GM04504 (cell line): ENCODE measurements at places on chromosomes 12 and 14.

- no peak for DNase-seq
Measured at GRCh38 chr12:114955414-114956014, 271.5 kb upstream of the TBX3 start.

DNA sequence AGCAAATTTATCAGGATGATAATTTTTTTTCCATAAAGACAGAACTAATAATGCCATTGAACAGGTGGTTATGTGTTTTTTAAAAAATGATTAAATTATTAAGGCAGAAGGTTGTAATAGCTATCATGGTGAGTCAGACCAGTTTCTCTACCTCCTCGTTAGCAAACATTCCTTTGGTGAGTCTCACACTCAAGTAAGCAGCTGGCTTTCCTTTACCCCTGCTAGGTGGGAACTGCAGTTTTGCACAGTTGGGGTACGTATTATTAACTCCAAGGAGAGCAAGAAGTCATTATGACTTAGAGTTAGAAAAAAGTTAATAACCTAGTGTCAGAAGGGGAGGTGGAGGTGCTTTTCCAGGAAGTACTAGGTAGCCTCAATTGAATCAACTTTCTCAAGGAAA lies 165.3 kb downstream of the SNAPC1 start:
- no peak for DNase-seq

DNA sequence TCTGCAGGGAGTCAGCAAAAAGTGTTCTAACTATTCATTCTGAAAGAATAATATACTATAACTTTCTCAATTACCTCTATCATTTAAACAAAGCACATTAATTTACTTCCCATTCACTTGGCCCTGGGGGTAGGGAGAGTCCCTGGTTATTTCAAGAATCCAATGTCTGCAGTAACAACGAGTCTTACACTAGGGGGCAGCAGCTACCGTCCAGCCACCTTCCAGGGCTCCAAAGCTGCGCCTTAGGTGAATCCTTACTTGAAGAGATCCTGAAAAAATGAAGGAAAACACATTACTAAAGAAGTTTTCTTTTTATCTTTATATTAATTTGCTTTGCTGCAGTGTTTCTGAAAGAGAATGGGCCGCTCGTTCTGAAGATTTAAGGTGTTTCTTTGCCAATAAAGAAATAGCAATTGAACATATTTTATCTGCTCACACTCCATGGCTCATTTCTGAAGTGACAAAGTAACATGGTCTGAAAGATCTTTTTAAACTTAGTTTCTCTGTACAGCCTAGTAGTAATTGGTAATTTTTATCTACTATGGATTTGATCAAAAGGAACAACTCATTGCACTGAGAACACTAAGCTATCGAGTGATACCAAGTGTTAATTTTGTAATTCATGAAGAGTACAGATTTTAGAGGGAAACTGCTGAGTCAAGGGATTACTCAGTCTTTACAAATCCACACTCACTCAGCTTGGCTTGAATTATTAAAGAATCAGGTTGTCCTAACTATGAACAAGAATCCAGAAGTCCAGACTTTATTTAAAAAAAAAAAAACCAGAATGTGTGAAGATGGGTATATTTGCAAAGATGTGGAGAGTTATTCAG lies 27.6 kb downstream of the BHLHE41 start:
- DNase-seq: peak; percentile 43

GRCh38 chr14:24135834-24136683 lies at the start of gene PSME1:
Gene PSME1 (plus strand): TSS chr14:24136194. CDS start chr14:24136263, 69 bp downstream.
- peak; percentile 69 for DNase-seq

GRCh38 chr14:106187216-106187615 lies 660.8 kb downstream of the TMEM121 start:
- no peak for DNase-seq

DNA sequence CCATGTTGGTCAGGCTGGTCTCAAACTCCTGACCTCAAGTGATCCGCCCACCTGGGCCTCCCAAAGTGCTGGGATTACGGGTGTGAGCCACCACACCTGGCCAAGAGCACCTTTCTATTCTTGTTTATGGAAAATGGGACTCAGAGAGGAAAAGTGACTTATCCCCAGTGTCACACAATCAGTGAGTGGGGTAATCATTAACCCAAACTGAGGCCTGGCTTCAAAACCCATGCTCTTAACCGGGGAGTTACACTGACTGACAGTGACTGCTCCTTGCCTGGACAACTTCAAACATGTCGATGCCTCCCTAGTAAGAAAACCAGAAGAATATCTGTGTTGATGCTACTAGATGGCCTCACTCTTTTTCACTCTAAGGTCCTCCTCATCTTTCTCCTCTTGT lies 7.3 kb downstream of the CLEC7A start:
- DNase-seq: no peak

DNA sequence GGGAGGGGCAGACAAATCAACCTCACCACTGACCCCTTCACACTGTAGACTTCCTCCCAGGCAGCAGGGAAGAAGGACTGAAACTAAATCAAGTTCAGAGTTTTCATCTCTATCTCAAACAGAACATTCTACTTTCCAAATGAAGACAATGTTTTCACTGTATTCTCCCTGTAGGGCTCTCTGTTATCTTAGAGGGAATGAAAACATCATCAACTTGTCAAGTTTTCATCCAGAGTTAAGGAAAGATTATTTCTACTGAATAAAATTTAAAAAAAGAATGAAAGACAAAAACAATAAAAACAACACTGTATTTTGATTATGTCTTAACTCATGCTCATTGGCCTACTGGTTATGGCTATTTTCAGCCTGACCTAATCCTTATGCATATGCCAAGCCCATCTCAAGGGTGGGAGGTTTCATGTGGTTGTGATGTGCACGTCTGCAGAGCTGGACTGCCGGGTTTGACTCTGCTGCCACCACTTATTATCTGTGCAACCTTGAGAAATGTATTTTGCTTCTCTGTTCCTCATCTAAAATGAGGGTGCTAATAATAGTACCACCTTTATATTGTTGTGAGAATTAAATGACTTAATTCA lies 152.0 kb upstream of the AVPR1A start:
- no peak for DNase-seq

- no peak for DNase-seq
Measured at GRCh38 chr12:50050410-50051098, 6.8 kb upstream of the ASIC1 start.

GRCh38 chr12:51683763-51684357 lies 92.8 kb downstream of the SCN8A start:
- DNase-seq: no peak
